Gastroesophageal sphincter (tissue), 4 donors: ENCODE measurements at places on chromosomes 3 and 15.

GRCh38 chr3:110430146-110430545 lies 641.5 kb upstream of the NECTIN3 start:
- no peak for ATAC-seq

DNA sequence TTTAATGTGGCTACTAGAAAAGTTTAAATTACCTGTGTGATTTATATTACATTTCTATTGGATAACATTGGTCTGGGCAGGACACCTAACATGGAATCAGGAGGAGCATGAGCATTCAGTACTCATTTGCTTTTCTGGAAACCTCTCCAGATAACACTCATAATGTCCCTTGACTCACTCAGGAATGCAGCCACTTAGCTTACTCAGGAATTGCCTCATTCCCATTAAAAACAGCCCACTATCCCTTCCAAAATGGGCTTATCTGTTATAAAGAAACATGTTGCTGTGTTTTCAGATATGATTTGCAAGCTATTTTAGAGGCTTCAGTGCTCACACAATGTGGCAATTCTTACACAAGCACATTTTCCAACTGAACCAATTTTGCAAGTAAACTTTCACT lies 17.1 kb downstream of the GBE1 start:
- peak; percentile 86 for ATAC-seq

DNA sequence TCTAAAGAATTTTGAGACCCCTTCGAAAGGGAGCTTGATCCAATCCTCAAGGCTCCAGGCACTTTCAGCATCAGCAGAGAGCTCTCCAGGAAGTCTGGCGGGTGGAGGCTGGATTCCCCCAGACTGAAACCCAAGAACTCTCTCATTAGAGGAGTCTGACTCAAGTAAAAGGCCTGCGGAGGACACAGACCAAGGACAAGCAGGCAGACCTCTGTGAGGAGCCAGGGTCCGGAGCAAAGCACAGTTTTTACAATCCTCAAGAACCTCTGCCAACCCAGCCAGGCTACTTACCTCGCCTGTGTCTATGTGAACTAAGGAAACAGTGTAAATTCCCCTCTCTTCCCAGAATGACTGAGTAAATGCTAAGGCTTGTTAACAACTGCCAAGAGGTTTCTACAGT lies 86.2 kb downstream of the FBN1 start:
- ATAC-seq, result peak; percentile 41

- ATAC-seq, result no peak
Observed at GRCh38 chr3:142095841-142096240, 53.5 kb downstream of the TFDP2 start.

GRCh38 chr3:196336319-196337145 lies 1.7 kb downstream of the TM4SF19 start:
- no peak for ATAC-seq

DNA sequence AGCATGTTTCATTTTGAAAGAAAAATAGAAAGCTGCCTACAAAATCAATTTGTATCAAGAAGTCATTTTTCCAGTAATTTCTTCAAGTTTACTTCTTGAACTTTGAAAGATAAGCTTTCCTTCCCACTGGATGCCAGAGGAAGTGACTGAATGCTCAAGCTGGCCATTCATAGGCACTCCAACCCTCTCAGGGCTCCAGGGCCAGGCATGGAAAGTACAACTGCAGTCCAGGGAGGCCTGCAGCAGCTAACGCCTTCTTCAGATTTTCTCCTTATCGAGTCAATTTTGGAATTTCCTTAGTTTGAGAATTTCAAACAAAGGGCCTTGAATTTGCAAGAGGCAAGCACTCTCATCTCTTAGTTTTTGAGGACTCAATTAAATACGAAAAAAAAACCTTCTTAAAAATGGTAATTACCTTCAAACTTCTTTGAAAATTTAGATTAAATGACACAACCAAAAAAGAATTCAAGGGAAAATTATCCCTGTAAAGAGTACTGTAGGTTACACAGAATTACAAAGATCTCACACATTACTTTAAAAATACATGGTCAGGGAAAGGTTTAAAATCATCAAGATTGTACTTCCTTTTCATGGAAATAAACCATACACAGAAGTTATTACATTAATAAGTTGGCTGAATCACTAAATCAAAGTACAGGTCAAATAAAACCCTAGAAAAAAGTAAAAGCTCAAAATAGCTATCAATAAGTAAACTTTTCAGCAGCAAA lies 2.5 kb downstream of the UBP1 start:
- no peak for ATAC-seq

- no peak for ATAC-seq
Observed at GRCh38 chr15:36263666-36264065, 315.8 kb upstream of the CDIN1 start.

DNA sequence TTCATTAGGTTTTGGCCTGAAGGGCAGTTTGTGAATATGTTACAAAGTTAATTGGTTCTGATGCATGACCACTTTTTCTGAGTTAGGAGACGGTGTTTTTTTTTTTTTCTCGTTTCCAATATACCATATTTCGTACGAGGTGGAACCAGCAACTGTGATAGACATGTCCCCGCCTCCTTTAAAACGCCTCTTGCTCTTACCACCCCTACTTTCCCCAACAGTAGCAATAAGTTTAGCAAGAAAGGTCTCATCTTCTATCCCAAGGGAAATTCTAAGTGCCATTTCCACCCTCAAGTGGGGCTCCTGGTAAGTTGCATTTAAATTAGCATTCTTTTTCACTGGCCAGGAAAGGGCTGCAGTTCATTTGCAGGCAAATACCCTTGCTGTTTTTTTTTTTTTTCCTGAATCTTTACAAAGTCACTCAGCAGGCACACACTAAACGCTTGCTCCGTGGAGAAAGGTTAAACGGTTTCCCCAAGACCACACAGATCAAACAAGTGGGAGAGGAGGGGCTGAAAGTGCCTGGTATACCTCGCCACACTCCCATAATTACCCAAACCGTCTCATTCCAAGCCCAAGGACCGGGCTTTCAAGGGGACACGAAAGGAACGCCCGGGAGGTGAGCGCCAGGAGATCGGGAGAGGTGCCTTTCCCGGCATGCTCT lies 39.5 kb upstream of the MGA start:
- ATAC-seq, result no peak

- ATAC-seq, result no peak
Observed at GRCh38 chr3:52310861-52311575, 5.1 kb upstream of the DNAH1 start.

DNA sequence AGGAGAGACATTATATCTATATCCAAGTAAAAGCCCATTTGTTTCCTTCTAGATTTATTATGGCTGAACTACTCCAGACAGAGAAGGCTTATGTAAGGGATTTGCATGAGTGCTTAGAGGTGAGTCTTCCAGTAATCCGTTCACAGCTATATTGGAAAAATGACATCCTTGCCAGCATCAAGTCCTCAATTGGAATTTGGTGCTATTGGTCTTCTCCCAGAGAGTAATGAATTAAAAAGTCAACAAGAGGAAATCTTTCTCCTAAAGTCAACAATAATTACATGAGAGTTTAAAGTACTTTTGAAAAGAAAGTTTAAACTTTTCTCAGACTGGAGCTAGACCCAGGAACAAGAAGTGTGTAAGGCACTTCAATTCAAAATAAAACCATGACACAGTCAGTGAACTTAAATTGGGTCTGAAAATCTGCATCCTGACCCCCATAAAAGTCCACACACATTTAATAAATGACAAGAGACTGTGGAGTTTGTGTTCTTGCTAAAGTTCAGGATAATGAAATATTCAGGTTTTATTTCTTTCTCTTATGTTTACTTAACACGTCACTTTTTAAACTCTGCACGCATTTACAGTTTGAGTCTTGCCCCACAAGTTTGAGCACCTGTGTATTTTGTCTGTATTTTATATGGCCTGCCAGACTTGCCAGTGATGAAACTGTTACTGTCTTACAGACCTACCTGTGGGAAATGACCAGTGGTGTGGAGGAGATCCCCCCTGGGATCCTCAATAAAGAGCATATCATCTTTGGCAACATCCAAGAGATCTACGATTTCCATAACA lies 268.2 kb upstream of the UMPS start:
- no peak for ATAC-seq

DNA sequence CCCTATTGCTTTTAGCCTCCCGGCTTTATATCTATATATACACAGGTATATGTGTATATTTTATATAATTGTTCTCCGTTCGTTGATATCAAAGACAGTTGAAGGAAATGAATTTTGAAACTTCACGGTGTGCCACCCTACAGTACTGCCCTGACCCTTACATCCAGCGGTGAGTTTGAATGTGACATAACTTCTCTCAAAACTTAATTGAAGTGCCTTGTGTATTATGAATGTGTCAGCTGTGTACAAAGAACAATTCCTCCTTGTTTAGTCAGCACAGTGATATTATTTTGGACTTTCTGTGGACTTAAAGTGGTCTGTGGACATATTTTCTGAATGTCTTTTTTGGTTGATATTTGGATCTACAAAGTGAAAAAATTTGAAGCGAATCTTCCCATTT lies 220 bp downstream of the TP63 start:
- no peak for ATAC-seq

- no peak for ATAC-seq
Observed at GRCh38 chr15:39282663-39283208, 298.1 kb upstream of the THBS1 start.

DNA sequence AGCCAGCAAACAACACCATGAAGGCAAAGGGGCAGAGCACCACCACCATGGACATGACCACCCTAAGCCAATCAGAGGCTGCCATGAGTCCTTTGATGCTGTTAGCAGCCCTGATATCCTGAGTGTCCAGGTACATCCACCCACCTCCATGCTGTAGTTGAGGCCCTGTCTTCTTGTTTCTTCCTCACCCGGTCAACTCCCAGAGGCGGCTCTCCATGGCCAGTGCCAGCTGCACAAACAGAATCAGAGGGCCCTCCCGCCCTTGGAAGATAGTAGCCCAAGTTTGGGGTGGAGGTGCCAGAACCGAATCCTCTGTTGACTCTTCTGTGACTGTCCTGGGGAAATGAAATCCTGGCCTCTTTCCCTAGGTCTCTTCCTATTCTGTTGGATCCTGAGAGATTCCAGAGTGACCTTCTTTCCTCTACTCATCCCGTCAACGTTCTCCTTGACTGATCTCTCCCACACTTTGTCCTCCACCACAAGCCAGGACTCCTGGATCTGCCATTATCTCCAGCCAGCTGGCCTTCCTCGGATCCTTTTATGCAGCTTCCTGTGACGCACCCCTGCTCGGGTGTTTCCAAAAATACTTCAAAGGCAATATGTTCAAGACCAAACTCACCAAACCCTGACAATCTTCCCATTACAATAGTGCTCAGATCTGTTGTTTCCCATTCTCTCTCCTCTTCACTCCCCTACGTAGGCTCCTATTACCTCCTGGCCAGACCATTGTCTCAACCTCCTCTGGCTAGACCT lies 45.4 kb upstream of the DLG1 start:
- ATAC-seq, result no peak

DNA sequence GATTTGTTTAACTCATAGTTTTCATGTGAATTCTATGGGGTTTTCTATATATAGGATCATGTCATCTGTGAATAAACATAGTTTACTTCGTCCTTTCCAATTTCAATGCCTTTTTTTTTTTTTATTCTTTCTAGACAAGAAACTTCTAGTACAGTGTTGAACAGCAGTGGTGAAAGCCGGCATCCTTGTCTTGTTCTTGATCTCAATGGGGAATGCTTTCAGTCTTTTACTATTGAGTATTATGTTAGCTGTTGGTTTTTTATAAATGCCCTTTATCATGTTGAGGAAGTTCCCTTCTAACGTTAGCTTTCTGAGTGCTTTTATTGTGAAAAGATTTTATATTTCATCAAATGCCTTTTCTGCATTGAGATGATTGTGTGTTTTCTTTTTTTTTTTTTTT lies 69.0 kb downstream of the SLMAP start:
- ATAC-seq, result no peak

DNA sequence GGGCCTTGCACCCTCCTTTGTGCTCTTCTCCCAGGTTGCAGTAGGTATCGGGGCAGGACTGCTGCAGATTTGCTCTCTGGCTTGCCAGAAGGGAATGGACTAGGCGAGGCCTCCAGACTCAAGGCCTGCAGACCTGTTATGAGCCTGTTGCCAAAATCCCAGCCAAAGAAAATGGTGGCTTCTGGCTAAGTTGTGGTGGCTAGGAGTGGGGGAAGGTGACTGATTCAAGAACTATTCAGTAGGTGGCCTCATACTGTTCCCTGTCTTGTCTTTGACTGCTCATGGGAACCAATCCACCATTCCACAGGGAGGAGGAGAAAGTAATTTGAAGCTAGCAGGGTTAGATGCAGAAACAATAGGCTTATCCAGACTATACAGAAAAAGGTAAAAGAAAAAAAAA lies 380.4 kb upstream of the PROK2 start:
- no peak for ATAC-seq

GRCh38 chr3:177601152-177601551 lies 403.9 kb upstream of the TBL1XR1 start:
- ATAC-seq, result no peak

DNA sequence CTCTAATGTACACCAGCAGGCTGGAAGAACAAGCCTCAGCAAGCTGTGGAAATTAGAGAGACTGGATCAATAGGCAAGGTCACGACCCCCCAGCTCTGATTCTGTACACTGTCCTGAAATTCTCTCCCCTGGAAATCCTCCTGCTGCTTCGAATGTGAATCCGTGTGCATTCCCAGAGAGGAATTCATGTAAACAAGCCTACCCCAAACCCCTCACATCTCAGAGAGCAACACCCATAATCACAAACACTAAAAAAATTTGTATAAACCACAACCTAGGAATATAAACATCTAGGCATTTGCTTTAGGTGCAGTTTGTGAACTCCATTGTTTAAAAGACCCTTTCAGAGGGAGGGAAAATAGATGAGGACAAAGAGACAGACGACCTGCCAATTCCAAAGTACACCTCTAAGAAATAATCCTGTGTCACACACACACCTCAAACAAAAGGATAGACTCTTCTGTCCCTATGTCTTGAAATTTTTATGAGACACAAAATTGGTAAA lies 325.2 kb downstream of the WDR72 start:
- ATAC-seq, result no peak

DNA sequence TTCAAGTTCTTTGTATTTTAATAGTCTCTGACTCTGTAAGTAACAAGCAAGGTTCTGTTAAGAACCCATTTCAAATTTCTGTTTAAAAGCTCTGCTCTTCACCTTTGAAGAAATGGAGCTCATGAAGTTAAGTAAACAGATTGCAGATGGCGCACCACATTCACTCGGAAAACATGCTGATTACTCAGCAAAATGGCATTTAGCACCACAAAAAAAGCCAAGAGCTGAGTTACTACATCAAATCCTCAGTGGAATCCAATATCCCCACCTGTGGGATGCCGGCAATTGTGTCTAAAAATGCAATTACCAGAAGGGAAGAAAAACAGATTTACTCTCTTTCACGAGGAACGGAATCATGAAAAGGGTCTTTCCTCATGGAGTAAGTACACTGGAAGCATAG lies 758.0 kb downstream of the NTRK3 start:
- ATAC-seq, result no peak

DNA sequence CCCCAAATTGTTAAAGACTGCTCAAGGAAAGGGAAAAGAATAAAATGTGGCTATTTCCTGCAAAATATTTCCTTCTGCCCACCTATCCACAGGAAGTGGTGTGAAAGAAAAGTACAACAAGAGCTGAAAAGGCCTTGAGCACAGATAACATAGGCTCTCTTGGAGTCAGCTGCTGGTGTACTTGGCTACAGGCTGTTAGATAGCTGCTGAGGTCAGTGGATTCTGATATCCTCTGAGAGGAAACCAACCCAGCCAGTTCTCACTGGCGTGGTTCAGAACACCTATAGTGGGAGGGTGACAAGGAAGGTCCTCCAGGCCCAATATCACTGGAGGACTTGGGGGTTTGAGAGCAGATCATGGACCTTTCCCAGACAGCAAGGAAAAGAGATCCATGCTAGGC lies 124.4 kb upstream of the GAP43 start:
- ATAC-seq, result no peak
